ENCODE measurements at places on chromosomes 3 and 15. TPM values are rescaled to one million over a fixed set of nuclear protein-coding genes. Genes with fewer than 3 reads are reported as not detected.

CP gene
- polyA plus RNA-seq, result 3.6 TPM

MAGEL2 gene
- polyA plus RNA-seq, result 6.0 TPM

DNA sequence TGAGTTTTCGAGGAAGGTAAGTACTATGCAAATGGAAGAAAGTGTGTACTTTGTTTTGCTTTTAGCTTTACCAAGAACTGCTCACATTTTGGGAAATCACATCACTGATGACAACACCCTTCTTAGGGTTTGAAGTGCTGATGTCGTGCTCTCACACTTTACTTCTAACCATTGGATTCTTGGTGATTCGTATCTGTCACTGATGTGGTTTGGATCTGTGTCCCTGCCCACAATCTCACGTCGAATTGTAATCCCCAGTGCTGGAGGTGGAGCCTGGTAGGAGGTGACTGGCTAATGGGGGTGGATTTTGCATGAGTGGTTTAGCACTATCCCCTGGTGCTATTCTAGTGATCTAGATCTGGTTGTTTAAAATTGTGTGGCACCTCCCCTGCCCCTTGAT lies 75.4 kb upstream of the RGMA start:
- DNase-seq, result no peak

RTP4 gene
- not detected for polyA plus RNA-seq

GRCh38 chr3:56357266-56357665 lies 111.0 kb downstream of the ERC2 start:
- peak; percentile 12 for DNase-seq

GRCh38 chr15:86915811-86916331 lies 836.2 kb downstream of the AGBL1 start:
- DNase-seq, result peak; percentile 76

AADACL2 gene
- not detected for polyA plus RNA-seq

All from GM23338 (cell line).